ENCODE measurements at places on chromosomes 12 and 14.

DNA sequence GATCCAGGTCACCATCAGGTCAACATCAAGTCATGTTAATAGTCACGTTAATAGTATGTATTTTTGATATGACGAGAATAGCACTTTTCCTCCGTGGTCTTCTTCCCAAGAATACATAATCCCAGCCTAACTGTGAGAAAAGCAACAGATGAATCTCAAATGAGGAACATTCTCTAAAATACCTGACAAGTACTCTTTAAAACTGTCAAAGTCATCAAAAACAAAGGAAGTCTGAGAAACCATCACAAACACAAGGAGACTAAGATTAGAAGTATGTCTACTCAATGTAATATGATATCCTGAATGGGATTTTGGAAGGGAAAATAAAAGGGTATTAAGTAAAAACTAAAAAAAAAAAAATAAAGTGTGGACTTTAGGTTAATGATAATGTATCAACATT is 36.8 kb upstream of the GLIPR1 start:
- no peak for DNase-seq

DNA sequence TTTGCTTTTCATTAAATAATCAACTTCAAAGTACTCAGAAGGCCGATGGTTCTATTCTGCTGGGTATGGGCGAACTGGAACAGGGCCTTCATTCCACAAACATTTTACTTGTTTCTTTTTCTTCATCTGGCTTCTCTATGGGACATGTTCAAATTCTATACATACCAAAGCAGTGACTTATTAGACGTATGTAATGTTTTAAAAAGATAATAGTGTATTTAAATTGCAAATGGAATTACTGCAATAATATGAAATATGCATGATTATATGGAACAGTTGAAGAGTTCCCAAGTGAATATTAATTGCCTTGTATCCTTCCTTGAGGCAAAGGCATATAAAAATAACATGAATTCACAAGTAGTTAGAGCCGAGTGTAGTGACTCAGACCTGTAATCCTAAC is 75.5 kb downstream of the FAR2 start:
- DNase-seq, result no peak

DNA sequence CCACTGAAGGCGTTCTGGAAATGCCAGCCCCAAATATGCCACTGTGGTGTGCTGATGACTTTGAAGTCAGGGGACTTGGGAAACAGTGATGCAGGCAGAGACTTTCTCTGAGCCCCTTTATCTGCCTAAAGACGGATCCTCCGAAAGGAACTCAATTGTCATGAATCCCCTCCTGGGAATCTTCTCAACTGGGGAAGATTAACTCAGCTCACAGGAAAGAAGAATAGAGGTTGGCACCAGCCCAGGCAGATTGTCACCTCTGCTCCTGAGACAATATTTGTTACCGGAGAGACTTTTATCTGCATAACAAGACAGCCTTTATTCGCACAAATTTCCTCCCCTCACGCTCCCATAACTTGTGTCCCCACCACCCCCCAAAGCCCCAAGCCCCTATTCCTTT is 414.4 kb downstream of the FUT8 start:
- no peak for DNase-seq

GRCh38 chr14:51691176-51691575 is 39.5 kb downstream of the FRMD6 start:
- no peak for DNase-seq

GRCh38 chr14:99637624-99638023 is 7.3 kb upstream of the HHIPL1 start:
- no peak for DNase-seq

All from GOT3 (cell line).